ENCODE measurements at places on chromosomes 5 and 9.

DNA sequence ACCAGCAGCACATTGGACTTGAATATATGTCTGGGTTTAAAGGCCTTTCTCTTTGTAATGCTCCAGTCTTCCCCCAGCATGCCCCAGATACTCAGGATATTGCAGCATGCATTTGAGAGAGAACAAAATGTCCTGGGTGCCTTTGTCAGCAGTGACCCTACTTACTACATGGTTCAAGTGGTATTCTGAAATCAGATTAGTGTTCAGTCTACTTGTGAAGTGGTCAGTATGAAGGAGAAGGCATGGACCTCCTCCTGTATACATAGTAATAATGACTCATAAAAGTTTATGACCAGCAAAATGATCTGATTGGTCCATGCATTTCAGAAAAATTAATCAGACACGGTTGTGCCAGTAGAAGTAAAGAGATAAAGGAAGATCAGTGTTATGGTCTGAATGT, 25.4 kb downstream of the GPR21 start:
- DNase-seq: no peak

DNA sequence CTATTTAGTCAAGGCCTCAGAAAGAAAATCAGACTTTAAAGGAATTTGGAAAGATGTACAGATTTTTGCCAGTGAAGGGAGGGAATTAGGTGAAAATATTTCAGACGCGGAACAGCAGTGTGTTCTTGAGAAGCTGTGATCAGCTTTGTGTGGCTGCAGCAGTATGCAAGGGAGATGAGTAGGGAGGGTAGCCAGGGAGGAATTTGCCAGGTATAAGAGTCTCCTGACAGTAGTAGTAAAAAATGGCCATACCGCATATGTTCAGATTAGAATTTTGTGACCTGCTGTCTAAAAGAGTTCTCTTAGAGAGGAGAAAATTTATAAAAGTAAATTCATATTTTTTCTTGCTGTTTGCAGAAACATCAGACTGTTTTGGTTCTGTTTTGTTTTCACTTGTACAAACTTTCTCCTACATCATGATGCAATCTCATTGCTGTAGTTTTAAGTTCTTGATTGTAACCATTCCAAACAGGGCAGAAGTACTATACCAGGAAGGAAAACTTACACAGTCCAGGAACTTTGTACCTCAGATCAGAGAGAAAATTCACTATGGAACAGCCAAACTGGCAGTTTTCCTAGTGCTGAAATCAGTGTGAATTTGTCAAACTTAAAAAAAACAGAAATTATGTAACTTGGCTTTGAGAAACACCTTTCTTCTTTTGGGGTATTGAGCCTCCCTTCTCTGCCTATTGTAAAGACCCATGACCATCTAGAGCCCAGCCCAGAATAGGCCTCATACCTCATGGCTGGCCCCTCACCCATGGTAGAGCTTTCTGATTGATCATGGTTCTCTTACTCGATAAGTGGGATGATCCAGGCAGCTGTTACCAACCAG, 78.4 kb upstream of the NR3C1 start:
- no peak for DNase-seq

GRCh38 chr5:154479160-154479943, 1.3 kb upstream of the HAND1 start:
- no peak for DNase-seq

- DNase-seq: peak; percentile 80
Observed at GRCh38 chr9:70258692-70259511, at the start of gene SMC5. TSS of gene SMC5 (plus strand) at chr9:70258978. CDS start at chr9:70259079, 101 bp downstream.

DNA sequence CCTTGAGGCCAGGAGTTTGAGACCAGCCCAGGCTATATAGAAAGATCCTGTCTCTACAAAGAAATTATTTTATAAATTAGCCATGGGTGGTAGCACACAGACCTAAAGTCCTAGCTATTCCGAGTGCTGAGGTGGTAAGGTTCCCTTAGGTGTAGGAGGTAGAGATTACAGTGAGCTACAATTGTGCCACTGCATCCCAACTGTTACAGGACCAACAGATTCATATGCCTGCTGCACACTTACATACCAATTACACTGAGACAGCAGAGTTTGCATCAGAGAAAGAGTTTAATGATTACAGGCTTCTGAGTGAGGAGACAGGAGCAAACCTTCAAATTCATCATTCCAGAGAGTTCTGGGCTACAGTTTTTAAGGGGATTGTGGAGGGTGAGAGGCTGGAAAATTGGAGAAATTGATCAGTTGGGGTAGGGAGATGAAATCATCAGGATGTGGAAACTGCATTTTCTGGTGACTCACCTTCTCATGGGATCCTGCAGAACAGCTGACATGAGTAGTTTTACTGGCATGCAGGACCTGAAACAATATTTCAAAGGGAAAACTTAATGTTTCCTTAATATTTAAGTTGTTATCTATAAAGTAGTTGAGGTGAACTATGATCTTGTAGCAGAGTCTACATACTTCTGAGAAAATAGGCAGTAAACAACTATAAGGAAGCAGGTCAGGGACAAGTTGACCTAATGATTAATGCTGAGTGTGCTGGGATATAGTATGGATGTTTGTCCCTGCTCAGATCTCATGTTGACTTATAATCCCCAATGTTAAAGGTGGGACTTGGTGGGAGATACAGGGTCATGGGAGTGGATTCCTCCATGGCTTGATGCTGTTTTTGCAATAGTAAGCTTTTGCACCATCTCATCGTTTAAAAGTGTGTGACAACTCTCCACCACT, 54.7 kb downstream of the ANXA2R start:
- DNase-seq: no peak

- no peak for DNase-seq
Observed at GRCh38 chr9:20307621-20308020, 314.7 kb downstream of the MLLT3 start.

DNA sequence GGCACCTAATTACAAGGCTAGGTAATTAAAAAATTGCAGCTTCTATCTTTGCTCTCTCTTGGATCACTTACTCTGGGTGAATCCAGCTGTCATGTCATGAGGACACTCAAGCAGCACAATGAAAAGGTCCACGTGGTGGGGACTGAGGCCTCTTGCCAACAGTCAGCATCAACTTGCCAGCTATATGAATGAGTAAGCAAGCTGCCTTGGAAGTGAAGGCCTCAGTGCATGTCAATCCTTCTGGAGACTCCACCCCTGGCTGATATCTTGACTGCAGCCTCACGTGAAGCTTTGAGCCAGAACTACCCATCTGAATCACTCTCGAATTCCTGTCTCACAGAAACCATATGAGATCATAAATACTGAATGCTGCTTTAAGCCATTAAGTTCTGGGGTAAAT, 140.5 kb downstream of the SNX18 start:
- no peak for DNase-seq

GRCh38 chr5:1338506-1339070, 6.3 kb downstream of the CLPTM1L start:
- no peak for DNase-seq

GRCh38 chr5:36646507-36647023, 40.2 kb downstream of the SLC1A3 start:
- no peak for DNase-seq

Measured in activated gamma-delta T cell (primary cell).